ENCODE measurements at places on chromosomes 2 and 18.

DNA sequence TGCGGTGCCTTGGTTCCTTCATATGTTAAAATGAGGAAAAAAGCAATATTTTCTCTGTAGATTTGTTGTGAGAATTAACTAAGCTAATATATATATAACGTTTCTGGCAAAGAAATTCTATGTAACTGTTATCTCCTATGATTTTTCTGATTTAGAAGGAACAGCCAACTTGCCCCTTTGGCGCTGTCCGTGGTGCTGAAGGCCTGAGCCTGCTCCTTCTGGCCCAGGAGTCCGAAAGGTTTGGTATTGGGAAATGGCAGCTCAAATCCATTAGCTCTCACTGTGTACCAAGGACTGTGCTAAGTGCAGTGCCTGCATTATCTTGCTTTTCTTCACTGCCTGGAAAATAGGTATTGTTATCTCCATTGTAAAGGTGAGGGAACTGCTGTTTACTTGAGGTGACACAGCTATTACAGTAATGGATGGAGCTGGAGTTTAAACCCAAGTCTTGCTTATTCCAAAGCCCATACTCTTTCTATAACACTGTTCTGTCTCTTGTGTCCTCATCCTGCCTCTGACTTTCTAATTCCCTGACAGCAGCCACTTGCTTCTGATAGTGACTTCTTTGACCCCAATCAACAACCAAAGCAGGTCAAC, 52.2 kb downstream of the C1QL2 start:
- no peak for DNase-seq

DNA sequence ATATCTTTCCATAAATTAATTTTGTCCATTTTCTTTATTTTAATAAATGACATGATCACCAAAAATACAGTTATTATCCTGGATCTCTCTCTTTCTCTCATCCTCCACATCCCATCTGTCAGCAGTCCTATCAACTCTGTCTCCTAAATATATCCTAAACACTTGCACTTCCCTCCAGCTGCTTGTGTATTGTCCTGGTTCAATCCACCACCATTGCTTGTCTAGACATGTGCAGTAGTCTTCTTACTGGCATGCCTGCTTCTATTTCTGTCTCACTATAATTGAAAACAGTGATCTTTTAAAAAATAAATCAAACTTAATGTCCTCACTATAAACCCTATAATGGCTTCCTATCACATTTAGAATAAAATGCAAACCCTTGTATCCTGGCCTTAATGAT, 2168.6 kb upstream of the PIK3C3 start:
- DNase-seq, result no peak

- no peak for DNase-seq
Measured at GRCh38 chr2:68505603-68506159, 38.3 kb downstream of the APLF start.

DNA sequence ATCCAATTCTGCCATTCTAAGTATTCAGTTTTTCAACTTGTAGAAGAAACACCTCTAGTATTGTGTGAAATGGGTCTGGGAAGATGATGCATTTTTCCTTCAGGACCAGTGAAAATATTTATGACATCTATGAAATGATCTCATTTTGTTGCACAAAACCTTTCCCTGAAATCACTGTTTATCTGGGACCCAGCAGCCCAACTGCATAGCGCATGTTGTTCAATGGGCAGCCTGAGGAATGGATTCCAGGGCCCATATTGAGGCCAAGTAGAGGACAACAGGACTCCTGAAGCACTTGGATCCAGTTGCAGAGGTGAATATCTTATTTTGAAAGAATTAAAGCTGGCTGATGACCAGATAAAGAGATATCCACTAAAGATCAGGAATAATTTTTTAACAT, 7.3 kb downstream of the RBMS1 start:
- DNase-seq, result no peak
